ENCODE measurements at places on chromosomes 7 and 10.
A peak's percentile ranks its signal among the peaks of the same experiment; 100 is the strongest.

GRCh38 chr7:85156661-85157208 is 30.1 kb downstream of the SEMA3D start:
- DNase-seq: no peak

- DNase-seq: no peak
Measured at GRCh38 chr7:128304212-128304611, 39.5 kb downstream of the RBM28 start.

- no peak for DNase-seq
Measured at GRCh38 chr10:6083523-6084475, 5.0 kb upstream of the RBM17 start.

- no peak for DNase-seq
Measured at GRCh38 chr10:62382831-62383230, 8.7 kb downstream of the ZNF365 start.

GRCh38 chr7:46814516-46815250 is 767.2 kb downstream of the TNS3 start:
- no peak for DNase-seq

GRCh38 chr10:8392216-8392615 is 337.7 kb downstream of the GATA3 start:
- DNase-seq: no peak

GRCh38 chr7:96737545-96738050 is 28.0 kb upstream of the SEM1 start:
- no peak for DNase-seq

GRCh38 chr7:157612664-157613561 is 276.1 kb downstream of the DNAJB6 start:
- DNase-seq: no peak

- no peak for DNase-seq
Measured at GRCh38 chr7:131098527-131098926, 229.1 kb upstream of the MKLN1 start.

DNA sequence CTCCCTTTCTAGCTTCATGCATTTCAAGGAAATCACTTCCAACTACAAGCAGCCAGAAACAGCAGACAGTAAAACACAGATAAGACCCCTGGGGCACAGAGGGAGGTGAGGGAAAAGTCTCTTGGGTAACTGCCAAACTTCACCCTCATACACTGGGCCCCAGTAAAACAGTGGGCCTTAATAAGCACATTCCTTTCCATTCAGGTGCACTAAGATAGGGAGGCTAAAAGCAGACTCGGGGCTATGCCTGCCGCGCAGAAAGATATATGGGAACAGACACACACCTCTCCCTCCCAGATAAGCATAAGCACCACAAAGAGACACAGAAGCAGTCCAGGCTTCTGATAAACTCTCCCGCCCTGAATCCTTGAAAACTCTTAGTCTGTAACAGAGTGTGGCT is 117.0 kb downstream of the TYW1B start:
- no peak for DNase-seq

DNA sequence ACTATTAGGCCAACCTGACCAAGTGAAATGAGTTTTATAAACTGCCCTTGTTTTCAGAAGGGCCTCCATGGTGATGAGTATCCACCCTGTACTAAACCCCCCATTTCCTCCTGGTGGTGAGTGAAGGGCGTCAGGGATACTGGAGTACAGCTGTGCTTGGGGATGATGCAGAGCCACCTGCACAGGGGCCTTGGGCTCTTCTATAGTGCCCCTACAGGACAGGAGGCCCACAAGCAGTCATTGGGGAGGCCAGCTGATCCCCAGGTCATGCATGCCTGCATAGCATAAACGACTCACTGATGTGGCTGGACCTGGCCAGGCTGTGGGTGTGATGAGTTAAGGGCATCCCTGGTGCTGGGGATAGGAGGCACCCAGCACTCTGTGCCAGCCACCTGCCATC is 114.1 kb upstream of the CELF2 start:
- no peak for DNase-seq

- DNase-seq: no peak
Measured at GRCh38 chr10:88245974-88246511, 337.1 kb downstream of the RNLS start.

DNA sequence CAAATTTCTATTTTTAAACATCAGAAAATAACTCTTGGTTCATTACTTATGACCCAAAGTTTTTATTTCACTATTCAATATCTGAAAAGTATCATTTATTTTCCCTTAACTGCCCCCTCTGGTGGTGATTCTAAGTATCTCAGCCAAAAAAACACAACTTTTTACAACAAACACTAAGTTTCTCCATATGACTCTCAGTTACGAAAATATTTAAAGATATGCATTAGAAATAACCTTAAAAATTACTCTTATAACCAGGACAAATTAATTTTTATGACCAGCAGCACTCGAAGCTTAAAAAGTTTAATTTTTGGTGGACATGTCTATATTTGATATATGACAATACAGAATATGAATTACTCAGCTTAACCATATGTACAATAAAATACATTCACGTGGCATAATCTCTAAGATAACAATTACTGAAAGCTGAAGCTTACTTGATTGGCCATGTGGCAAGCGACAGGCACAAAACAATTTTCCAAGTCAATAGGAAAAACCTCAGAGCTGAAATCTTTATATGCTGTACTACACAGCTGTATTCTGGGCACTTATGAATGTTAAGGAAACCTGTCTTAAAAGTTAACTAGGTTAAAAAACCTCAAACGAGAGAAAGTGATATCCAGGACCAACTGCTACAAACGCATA is 2.3 kb downstream of the HNRNPA2B1 start:
- no peak for DNase-seq

DNA sequence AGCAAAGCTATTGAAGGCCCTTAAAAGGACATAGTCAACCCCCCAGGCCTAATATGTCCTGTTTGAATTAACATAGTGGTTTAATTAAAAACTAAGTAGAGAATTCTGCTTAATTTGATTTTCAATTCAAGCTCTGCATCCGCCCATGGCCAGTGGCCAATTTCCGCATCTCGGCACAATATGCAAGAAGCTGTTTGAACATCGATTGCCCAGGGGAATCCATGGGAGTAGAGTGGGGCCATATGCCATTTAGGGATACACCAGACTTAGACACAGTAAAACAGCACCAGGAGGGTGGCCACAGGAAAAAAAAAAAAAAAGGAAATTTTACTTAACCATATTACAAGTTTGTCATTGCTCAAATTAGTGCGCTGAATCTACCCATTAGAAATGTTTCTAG is 100.4 kb downstream of the LMBR1 start:
- DNase-seq: no peak

GRCh38 chr10:124641282-124642087 is 102.7 kb downstream of the FAM53B start:
- DNase-seq: no peak

- DNase-seq: no peak
Measured at GRCh38 chr10:77501152-77501845, 136.3 kb downstream of the KCNMA1 start.

DNA sequence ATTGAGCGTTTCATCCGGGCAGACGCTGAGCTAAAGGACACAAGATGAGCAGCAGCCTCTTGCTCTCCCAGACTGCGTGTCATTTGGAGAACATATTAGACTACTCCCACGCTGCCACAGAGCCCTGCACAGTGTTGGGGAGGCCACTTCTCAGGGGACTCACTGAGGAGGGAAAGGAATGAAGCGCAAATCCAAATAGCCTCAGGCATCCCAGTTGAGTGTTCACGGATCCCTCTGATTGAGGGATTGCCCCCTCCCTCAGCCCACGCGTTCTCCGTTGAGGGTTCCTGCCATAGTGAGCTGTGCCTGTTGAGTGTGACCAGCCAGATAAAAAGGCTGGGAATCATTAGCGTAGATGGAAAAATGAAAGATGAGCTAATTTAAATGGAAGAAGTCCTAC is 563.4 kb downstream of the ACTR3B start:
- no peak for DNase-seq

DNA sequence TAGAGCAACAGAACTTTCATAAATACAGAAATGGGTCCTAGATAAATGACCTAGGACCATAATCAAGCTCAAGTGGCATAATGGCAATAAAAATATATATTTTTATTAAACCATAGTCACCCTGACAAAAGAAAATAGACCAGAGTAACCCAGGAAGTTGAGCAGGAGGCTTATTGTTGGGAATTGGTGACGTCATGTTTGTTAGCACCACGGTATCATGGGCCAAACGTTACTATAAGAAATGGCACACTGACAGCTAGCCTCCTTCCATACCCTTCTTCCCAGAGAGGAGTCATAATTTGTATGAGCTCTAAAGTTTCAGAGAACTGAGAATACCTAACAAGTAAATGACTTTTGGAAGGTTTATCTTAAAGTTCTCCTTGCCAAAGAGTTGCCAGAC is 1698.2 kb downstream of the REEP3 start:
- no peak for DNase-seq

DNA sequence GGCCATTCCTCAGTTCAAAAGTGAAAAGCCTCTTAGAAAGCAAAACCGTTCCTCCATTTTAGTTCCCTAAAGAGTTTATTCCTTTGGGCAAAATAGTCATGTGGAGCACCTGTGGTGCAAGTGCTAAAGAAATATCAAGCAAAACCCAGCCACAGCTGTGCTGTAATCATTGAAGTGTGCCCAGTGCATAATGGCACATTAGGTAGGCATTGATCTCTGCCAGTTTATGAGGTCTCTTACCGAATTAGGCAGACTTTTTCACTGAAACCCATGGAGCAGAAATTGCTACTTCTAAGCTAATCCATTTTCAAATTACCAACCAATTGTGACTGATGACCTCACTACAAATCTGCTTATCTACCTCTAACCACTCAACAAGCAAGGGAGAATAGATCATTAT is 97.2 kb upstream of the SEMA3A start:
- DNase-seq: peak; percentile 15

DNA sequence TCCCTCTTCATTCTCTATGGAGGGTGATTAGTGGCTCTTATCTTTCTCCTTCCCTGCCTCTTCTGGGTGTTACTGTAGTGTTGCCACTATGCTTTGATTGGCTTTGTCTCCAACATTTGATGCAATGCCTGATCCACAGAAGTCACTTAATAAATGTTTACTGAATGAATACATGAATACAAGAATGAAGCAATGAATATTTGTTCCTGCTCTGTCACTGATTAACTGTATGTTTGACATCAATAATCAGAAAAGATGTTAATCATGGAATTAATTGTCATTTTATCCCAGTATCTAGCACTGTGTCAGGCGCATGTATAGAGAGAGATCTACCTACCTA is 4.3 kb downstream of the ANK3 start:
- no peak for DNase-seq

DNA sequence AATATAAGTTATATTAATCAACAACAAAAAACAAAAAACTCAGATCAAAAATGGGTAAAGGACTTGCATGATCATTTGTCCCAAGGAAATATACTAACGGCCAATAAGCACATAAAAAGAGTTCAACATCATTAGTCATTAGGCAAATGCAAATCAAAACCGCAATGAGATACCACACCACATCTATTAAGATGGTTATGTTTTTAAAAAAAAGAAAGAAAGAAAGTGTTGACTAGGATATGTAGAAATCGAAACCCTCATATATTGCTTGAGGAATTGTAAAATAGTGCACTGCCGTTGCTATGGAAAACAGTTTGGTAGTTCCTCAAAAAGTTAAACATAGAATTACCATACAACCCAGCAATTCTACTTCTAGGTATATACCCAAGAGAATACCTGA is 39.4 kb upstream of the CTNNA3 start:
- DNase-seq: no peak

DNA sequence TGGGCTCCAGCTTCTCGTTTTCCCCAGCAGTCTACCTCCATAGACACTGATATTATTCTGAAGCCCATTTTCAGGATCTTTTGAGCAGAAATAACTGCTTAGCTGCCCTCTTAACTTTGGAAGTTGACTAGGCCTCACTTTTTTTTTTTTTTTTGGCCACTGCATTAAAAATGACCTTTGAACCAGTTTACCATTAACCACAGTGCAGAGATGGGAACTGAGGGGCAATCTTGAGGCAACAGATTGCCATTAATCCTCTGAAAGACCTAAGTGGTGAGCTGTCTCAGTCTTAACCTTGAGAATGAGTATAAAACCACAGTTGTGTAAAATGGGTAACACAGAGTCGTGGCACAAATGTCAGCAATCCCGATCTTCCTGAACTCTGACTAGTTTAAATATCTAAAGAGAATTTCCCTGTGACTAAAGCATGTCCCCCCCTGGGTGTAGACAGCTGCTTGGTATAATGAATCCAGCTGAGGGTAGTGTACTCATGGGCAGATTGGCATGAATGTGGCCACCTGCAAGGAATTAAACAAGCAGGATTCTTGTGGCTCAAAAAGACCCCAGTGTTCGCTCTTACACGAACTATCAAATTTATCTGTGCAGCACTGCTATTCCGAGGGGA is 46.1 kb upstream of the FMC1 start:
- no peak for DNase-seq

- no peak for DNase-seq
Measured at GRCh38 chr7:108054537-108054936, 51.6 kb upstream of the LAMB1 start.

DNA sequence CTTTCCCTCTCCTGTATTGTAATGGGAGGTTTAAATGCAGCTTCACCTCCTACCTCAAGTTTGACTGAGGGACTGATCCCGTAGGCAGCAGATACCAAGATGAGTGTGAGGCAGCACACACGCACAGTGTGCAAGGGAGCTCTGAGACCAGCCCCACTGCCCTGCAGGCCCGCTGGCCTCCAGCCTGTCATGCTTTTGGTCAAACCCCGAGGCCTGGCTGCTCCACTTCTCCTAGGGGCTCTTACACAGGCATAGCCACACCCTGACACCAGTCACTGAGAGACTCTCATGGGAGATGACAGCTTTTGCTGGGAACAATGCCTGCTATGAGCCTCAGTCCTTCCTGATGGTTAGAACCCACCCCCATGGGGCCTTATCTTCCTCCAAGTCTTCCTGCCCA is 27.6 kb downstream of the DRGX start:
- DNase-seq: no peak

DNA sequence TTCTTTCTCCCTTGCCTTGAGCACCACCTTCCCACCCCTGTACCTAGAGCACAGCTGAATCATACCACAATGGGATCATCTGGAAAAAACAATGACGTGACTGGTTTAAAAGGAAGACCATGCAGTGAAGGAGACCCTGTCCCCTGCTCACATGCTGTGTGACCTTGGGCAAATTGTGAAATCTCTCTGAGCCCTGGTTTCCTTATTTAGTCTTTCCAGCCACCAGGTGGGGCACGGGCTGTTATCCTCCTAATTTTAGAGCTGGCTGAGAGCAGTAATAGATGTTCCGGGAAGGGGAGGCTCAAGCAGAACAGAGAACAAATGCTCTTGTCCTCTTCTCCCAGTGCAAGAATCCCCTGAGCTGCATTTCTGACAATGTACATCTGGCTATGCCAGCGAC is 198.3 kb downstream of the RPS24 start:
- no peak for DNase-seq

GRCh38 chr7:126578338-126578737 is 674.4 kb downstream of the GRM8 start:
- peak; percentile 98 for DNase-seq

GRCh38 chr10:129192344-129193128 is 274.5 kb upstream of the MGMT start:
- no peak for DNase-seq

- DNase-seq: no peak
Measured at GRCh38 chr7:96408881-96409280, 87.0 kb upstream of the SLC25A13 start.

GRCh38 chr10:131547129-131547799 is 235.7 kb upstream of the TCERG1L start:
- no peak for DNase-seq
